ENCODE measurements at places on chromosomes 2 and 18.

GRCh38 chr2:104361414-104361813 is 492.5 kb upstream of the POU3F3 start:
- no peak for DNase-seq

DNA sequence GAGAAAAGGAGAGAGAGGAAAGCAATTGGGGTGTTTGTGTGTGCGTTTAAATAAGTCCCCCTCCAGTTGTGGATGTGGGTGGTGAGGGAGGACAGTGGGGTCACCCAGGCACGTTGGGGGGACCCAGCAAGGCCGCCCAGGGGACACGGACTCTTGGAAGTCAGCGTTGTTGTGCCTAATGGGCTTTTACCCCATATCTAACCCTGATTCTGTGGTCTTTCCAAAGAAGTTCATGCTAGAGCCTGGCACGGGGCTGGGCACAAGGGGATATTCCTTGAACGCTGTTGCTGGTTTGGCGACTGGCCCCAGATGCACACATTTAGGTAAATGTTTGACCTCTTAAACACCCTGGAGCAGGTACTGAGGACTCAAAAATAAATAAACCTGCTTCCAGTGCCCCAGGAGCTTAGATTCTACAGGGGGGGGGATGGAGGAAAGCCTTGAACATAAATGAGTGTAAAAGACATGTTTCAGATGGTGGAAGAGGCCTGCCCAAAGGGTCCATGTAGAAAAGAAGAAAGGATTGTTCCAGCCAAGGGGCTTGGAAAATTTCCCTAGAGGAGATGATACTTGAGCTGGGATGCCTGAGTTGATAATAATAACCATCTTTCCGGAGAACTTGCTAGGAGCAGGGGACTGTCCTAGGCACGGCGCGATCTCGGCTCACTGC is 97.7 kb upstream of the SIX3 start:
- no peak for DNase-seq

DNA sequence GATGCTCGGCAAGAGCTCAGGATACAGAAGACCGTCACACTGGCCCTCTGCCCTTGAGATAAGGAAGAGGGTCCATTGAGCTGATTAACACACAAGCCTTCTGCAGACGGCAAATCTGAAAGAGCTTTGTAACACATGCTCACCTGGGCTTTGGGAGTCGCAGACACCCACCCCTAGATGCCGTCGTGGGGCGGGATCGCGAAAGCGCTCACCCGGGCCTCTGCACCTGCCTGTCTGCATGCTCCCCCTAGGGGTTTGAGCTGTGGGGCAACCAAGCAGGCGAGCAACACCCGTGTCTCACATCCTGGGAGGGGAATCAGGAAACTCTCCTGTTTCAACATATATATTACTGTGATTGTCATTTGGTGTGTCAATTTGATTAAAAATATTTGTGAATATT is 99.8 kb upstream of the KCNH7 start:
- no peak for DNase-seq

DNA sequence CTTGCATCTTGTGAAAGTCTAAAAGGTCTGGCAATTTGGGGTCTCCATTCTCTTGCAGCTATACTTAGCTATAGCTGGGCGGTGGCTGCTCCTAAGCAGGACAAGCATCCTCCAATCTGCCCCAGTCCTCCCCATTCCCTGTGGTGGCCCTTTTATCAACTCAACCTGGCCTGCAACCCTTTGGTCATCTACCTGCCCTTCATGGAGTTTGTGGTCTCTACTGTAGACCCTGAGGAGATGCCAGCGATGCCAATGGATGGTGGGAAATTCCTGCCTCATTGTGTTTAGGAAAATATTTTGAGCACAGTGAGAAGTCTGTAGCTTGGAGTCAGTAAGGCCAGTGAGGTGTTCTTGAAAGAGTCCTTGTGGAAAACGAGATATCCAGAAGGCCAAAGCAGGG is 143.4 kb downstream of the CAPN13 start:
- no peak for DNase-seq

DNA sequence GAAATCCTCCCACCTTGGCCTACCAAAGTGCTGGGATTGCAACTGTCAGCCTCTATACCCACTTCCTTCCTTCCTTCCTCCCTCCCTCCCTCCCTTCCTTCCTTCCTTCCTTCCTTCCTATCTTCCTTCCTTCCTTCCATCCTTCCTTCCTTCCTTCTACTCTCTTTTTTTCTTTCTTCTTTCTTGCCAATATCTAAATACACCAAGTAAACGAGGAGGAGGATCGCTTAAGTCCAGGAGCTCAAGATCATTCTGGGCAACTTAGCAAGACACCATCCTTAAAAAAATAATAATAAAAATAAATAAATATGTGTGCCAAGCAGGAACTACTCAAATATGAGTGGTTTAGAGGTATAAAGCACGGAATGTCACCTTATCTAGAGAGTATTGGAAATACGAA is 249.4 kb upstream of the TRIB2 start:
- DNase-seq, result no peak

DNA sequence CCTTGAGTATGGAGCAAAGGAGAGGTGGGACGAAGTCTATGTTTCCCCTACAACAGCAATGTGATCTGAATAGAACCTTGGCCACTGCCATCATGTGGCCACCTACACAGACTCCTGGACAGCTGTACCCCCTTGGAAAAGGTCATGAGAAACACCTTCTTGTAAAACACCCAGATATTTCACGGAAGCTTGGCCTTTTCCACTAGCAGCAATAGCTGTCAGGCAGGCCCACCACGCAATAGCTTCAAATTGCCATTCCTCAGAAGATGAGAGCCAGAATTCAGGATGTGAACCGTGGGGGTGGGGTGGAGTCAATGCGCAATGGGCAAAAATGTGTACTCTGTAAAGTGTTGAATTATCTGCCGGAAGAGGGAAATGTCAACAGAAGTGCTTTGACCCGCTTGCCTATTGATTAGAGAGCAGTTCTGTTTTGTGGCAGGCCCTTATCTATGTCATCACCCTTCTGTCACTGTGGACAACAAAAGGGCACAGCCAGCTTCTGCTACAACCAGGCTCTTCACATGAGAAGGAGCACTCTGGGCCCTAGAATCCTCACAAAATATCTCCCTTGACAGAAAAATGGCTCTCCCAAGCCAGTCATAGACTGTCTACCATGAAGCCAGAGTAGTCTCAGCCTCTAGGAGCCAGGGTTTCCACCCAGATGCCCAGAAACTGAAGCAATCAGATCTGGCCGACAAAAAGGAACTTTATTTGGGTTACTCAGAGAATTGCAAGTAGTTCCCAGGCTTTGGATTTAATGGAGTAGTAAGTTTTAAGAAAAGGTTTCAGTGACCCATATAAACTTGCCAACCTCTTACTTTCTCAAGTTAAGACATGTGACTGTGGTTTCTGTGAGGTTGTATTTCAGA is 9.5 kb downstream of the INPP1 start:
- DNase-seq, result no peak

DNA sequence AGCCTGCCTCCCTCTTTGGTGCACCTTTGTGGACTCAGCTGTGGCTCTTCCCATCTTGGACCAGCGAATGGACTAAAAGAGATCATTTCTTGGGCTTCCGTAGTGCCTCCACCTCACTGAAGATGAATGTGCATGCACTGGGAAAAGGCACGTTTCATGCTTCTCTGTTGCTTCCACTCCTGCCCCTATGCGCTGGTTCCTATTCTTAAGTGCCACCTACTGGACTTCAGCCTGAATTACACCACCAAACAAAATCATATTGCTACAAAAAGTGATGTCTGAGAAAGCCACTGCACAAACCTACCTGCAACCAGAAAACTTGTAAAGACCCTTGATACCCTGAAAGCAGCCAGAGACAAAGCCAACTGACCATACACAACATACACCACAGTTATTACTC is 695.6 kb downstream of the TSN start:
- DNase-seq, result no peak

DNA sequence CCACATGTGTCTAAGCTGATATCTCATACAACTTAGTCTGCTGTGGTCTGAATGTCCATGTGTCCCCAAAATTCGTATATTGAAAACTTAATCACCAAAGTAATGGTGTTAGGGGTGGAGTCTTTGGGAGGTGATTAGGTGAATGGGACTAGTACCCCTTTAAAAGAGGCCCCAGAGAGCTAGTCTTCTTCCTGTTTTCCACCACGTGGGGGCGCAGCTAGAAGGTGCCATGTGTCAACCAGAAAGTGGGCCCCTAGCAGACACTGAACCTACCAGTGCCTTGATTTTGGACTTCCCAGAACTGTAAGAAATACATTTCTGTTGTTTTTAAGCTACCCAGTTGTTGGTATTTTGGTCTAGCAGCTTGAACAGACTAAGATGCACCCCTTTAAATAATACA is 86.6 kb downstream of the ASB1 start:
- no peak for DNase-seq

DNA sequence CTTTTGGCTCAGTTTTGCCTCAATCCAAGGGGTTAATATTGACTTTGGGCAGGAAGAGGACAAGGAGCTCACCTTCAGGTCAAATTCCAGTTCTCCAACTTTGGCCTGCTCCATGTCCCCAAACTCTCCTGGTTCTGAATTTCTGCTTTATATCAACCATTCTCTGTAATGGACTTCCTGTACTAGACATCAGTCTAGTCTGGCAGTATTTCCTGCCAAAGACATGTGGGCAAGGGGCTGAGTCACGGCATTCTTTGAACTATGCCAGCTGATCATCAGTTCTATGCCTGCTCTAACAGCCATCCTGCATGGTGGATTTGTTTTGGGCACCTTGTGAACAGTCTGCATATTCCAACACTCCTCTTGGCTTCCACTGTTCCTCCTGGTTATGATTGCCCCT is 199.4 kb downstream of the ZEB2 start:
- DNase-seq, result peak; percentile 69

DNA sequence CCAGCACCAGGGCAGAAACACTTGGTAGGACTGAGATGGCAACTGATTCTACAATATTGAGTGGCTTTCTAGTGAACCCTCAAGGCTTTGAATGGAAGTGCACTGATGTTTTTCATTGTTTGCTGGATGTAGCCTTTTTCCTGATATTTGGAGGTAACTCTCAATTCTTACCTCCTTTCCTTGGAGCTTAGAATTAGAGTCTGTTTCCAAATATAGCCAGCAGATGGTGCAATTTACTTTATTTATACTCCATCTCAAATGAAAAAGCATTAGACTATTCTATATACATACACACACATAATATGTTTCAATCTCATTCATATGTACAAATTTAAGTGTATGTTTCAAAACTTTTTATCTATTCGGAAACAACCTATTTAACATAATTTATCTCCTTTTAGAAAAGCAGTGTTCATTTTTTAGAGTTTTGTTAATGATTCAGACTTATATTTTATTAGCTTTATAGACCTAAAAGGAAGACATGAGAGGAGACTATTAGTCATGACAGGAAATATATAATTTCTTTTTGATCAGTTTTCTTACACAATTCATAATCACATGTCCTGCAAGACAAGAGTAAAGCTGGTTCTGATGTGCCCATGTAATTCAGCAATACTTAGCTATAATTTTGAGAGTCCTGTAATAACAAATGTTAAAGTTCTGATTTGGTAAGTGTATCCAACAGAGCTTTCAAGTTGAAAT is 124.8 kb downstream of the NUP35 start:
- DNase-seq, result no peak

DNA sequence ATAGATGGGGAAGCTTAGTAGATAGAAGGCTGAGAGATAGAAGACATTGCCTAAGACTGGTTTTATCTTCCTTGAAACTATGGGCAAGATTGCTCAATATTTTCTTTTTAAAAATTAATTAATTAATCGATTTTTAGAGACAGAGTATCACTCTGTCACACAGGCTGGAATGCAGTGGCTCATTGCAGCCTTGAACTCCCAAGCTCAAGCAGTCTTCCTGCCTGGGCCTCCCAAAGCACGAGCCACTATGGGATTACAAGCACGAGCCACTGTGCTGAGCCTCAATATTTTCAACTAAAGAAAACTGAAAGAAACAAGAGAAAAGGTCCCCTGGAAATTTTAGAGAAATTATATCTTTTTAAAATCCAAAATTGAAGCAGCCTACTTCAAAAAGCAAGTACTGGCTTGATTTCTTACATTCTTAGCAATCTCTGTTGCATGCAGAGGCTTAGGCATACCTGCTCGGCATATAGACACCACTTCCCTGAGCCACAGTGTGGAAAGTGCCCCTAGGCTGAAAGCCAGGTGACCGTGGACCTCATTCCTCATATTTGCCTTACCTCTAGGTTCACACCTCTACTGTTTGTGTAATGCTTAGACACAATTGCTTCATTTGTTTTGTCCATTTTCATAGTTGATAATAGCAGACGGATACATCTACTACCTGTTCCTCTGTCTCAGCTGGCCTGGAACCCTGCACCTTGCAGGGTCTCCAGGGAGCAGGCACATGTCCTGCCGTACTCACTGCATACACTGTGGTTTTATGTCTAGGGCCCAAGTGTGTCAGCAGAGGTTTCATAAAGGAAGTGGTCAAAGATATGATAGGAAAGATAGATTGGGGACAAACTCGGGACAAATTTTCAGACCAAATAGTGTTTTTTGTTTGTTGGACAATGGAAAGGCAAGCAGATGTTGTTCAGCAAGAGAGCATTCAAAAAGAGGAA is 166.5 kb upstream of the ALPP start:
- DNase-seq, result no peak

GRCh38 chr2:27058210-27058609 is 6.7 kb downstream of the AGBL5 start:
- DNase-seq, result no peak

- no peak for DNase-seq
Observed at GRCh38 chr2:41923156-41923786, 124.5 kb upstream of the PKDCC start.

- peak; percentile 38 for DNase-seq
Observed at GRCh38 chr2:215171151-215171550, 32.7 kb upstream of the ABCA12 start.

DNA sequence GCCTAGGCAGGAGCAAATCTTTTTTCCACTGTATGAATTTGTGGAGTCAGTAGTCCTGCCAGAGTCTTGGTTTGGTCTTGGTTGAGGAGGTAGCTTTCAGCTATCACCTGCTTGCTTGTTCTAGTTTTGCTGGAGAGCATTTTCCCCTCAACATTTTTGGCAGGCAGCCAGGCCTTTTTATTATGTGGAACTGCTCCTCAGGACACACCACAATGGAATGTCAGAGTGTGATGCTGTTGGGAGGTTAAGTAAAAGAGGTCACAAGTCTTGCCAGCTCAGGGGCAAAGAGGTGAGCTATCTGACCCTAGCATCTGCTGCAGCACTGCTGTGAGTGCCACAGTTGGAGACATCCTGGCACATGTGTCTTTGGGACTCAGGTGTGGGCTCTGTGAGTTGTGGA is 258.0 kb downstream of the CNTNAP5 start:
- no peak for DNase-seq

Measured in CD4-positive, alpha-beta T cell treated with Interferon alpha-2 for 1 hour (primary cell).